CD4-positive, alpha-beta T cell treated with Interleukin-4 for 4 hours (primary cell): ENCODE measurements at places on chromosomes 5 and 9.

DNA sequence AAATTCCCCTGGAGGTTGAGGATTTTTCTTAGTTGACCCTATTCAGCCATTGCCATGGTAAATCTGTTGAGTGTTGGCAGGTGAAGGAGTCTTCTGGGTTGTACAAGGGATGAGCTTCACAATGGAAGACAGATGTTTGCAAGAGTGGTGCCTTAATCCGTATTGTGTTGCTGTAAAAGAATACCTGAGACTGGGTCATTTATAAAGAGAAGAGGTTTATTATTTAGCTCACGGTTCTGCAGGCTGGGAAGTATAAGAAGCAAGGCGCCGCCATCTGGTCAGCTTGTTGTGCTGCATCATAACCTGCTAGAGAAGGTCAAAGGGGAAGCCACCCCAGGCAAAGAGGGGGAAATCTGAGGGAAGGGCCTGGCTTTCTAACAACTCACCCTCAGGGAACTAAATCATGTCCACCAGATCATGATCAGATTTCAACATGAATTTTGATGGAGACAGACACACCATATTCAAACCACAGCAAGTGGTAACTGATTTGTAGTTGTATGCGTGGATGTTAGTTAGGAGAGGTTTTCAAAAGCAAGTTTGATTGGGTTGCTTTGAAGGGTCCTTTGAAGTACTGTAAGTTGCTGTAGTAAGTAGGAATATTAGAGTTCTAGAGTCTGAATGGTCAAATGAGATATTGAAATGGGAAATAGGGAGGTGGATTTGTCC lies 2.5 kb downstream of the TNPO1 start:
- peak; percentile 53 for DNase-seq

GRCh38 chr5:24621792-24622191 lies 23.0 kb downstream of the CDH10 start:
- DNase-seq: no peak

- no peak for DNase-seq
Observed at GRCh38 chr9:114612272-114612923, 1.3 kb downstream of the TMEM268 start.

DNA sequence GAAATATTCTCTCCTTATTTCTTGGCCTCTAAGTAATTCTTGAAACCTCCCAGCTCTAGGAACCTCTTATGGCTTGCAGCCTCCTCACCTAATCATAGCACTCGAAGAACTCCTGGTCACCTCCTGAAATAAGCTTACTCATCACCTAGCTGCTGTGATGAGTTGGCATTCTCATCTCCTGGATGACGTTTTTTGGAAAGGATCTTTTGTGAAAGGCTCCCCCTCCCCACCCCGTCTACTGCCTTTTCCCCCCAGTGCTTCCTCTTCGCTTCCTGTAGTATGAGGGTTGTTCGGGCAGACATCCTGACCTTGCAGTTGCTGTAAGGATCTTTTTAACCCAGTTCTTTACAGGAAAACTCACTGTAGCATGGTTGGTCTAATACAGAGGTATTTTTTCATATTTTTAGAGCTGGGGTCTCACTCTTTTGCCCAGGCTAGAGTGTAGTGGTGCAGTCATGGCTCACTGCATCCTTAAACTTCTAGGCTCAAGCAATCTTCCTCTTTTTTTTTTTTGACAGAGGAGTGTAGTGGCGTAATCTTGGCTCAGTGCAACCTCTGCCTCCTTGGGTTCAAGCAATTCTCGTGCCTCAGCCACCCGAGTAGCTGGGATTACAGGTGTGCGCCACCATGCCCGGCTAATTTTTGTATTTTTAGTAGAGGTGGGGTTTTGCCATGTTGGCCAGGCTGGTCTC lies 41.8 kb downstream of the ARHGAP26 start:
- DNase-seq: no peak

- DNase-seq: no peak
Observed at GRCh38 chr5:72206994-72207393, 99.7 kb downstream of the MAP1B start.

GRCh38 chr9:115115117-115115880 lies 2.7 kb downstream of the TNC start:
- DNase-seq: no peak

- DNase-seq: peak; percentile 44
Observed at GRCh38 chr9:26744191-26744965, 148.2 kb downstream of the CAAP1 start.
